BE2C (cell line): ENCODE measurements at places on chromosomes 4 and X.

- no peak for DNase-seq
Measured at GRCh38 chr4:108849611-108850168, 86.8 kb upstream of the ETNPPL start.

DNA sequence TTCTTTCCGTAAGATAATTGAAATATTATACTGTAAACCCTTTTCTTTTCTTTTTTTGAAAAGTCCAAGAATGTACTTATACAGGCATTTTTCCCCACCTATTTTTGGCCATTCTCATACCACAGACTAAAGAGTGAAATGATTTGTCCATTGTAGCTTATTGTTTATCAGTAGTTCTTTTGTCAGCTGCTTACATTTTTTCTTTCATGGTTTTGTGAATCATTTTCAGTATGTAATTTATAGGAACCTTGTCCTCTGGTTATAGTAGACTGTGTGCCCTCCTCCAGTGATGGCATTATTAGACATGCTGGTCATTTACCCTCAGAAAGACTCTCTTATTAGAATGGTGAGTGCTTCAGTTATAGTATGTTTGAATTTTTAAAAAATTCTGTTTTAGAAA lies 56.7 kb downstream of the CCKAR start:
- no peak for DNase-seq

DNA sequence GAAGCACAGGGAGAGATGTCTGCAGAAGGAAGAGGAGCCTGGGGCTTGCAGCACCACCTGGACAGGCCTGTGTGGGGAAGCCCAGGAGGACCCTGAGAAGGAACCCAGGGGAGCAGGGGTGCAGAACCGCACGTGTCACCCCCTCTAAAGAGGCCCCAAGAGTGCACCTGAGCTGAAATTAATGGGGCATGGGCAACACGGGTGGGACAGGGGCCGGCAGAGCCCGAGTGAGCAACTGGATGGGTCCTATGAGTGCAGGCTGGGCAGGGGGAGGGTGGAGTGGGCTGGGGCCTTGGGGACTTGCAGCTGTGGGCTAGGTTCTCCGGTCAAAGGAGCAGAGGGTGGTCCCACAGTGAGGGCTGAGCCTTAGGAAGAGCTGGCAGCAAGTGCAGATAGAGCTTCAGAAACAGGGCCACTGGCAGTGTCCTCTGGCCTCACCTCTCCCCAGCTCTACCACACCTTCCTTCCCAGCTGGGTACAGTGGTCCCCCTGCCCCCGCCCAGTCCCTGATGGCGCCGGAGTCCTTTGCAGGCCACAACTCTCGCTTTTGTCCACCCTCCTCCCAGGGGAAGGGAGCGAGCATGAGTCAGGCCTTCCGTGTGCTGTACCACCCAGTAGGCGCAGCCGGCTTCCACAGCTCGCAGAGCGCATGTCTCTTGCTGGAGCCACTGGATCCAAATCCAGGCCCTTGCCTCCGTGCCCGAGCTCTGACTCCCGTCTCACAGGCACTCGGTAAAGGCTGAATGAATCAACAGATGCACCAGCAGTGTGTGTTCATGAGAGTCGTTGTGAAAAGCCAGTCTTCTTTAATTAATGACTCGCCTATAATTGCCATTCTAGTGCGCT lies 131.6 kb downstream of the HMX1 start:
- no peak for DNase-seq

DNA sequence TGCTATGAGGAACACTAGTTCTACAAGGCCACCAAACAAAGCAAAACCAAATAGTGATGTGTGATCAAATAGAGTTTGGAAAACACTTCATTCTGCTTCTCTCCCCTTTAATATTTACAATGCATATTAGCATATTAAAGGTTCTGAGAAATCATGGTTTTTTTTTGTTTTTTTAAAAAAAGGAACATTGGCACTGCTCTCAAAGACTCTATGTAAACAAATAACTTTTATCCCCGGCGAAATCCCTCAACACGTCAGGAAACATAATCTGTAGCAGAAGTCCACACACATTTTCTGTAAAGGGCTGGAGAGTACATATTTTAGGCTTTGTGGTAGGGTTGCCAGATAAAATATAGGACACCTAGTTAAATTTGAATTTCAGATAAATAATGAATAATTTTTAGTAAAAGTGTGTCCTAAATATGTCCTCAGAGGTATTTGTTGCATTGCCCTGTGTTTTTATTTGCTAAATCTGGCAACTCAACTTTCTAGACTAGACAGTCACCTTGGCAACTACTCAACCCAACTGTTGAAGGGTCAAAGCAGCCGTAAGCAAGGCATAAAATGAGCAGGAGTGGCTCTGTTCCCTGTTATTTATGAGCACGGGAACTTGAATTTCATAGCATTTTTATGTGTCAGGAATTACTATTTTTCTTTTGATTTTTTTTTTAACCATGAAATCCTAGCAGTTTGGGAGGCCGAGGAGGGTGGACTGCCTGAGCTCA lies 8.6 kb downstream of the SPATA4 start:
- DNase-seq = no peak
